ENCODE measurements at places on chromosomes 12 and 14. TPM values are rescaled to one million over a fixed set of nuclear protein-coding genes. Genes with fewer than 3 reads are reported as not detected.

SERPINA4 gene
- total RNA-seq: not detected

RTN1 gene
- 0.12 TPM for total RNA-seq

LTA4H gene
- total RNA-seq: 74.5 TPM

ALDH2 gene
- 51.7 TPM for total RNA-seq

TSHR gene
- total RNA-seq: not detected

CCDC91 gene
- total RNA-seq: 9.3 TPM

PLEKHG7 gene
- total RNA-seq: 0.06 TPM

EML1 gene
- 19.1 TPM for total RNA-seq

DNAI7 gene
- 0.12 TPM for total RNA-seq

SMIM41 gene
- not detected for total RNA-seq

SERPINA12 gene
- not detected for total RNA-seq

Data from cardiac ventricle fibroblast (primary cell).